Brain microvascular endothelial cell (primary cell): ENCODE measurements at places on chromosomes 4 and X.

DNA sequence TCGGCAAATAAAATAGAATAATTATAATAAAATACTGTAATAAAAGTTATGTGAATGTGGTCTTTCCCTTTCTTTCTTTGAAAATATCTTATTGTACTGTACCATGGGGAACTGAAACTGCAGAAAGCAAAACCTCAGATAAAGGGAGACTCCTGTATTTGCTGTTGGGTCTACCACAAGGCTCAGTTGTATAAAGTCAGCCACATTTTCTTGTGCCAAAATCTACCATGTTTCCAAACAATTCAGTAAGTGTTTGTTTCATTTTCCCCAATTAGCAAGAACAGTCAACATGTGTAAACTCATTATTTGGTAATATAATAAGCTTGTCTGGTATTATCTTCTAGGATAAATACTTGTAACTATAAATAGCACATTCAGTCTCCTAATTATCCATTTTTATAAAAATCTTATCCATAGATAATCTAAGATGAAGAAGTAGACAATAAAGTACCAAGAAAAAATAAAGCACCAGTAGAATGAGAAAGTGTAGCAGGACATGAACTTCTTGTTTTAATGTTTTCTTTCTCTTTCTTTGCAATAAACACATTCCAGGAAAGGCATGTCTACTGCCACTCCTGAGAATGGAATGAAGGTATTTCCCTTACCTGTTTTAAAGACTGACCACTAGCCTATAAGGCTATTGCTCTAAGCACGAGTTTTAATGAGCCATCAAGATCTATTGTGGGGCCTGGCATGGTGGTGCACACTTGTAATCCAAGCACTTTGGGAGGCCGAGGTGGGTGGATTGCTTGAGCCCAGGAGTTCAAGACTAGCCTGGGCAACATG, 15.0 kb upstream of the OTUD4 start:
- DNase-seq, result no peak

DNA sequence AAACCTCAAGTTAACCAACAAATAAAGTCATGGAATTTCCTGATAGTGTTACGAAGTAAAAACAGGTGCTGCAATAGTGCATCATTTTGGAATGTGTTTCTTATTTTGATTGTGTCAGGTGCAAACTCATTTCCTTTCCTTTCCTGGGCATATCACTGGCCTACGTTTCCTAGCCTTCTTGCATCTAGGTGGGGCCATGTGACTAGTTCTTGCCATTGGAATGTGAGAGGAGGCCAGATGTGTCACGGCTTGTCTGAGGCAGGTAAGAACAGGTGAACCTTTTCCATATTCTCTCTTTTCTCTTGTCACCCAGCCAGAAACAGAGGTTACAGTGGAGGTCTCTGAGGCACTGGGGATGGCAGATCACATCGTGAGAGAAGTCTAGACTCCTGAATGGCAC, 868.0 kb downstream of the RPA4 start:
- no peak for DNase-seq

DNA sequence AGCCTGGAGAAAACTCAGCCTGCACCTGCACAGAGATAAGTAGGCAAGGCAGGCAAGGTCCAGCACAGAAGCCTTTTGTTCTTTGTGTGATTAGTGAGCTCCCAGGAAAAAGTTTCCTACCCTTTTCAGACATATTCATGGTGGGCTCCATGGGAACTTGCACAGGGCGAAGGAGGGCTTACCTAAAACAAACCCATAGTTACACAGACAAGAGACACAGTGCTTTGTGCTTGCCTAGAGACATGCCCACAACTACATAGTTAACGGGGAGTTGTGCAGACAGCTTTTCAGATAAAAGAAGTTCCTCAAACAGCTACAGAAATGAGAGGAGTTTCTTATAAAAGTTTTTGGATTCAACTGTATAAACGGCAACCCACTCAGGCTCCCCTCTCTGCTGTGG, 180.5 kb downstream of the GLUD2 start:
- no peak for DNase-seq

- DNase-seq, result no peak
Observed at GRCh38 chr4:5510504-5510903, 197.9 kb downstream of the EVC2 start.

DNA sequence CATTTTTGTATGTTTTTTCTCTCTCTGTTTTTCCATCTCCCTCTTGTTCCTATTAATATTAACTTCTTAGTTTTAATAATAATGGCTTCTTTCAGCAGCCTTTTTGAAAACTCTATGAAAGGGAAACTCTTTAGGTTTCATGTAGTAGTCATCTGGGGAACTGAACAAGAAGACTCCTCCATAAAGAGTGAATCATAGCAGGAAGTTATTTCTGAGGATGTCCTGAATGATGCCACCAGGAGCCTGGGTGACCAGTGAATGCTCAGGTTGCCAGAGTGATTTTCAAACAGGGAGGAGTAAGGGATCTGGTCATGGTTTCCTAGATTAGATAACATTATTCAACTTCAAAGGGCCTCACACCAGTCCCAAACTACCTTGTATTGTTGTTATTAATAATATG, 212.8 kb upstream of the PDE5A start:
- DNase-seq, result peak; percentile 22
